ENCODE measurements at places on chromosomes 5 and 9.

- no peak for DNase-seq
Measured at GRCh38 chr9:94174164-94174563, 84.9 kb upstream of the ZNF169 start.

- DNase-seq = no peak
Measured at GRCh38 chr5:154117050-154117449, 73.5 kb upstream of the GALNT10 start.

DNA sequence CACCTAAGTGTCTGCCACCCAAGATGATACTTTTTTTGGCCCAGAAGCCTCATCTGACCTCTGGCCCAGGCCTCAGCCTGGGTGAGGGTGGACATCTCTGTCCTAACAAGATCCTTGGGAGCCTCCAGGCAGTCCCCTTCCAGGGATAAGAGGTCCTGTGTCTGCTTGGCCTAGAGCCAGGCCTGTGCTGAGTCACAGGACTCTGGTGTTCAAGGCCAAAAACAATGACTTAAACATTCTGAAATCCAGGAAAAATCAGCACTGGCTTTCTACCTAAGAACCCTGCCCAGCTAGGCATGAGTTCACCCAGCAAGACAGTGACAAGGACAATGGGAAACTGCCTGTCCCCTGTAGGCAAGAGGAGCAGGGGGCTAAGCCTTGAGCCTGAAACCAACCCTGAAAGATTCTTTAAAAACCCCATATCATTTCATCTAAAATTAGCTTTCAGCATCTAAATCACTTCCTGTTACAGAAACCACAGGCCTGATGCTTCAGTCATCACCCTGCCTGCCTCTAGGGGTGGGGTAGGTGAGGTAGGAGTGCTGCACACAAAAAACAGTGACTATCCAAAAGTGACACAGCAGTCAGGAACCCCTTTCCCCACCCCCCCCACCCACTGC lies 29.9 kb downstream of the CSF2 start:
- no peak for DNase-seq

DNA sequence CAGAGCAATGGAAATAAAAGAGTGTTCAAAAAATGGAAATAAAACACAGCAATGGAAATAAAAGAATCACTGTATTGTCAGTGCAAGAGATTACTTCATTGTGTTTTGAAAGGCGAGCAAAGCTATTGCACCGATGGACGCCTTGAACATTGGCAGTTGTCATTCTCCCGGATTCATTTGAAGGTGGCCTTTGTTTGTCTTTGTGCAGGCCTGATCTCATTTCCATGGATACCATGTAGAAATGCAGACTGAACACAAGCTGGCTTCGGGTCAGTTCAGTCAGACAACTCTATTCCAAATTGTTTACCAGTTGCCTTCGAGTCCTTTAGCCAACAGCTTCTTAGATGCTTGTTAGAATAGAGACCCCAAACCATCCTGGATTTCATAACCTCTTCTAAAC lies 8.3 kb downstream of the ITGA2 start:
- DNase-seq = no peak

DNA sequence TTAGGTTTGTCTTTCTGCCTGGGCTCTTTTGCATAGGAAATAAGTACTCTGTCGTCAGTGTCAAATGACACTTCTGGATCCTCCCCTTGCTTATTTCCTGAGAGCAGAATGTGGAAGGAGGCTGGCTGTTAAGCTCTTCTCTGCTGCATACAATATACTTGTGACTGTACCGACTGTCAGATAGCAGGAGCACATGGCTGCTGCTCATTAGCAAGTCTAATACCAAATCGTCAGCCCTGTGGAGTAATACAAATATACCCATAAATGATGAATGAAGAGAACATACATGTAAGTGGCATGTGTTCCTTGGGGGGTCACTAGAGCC lies at the start of gene GPR151:
GPR151 (minus strand) TSS at position 40 of the 325 bp plus-strand sequence. CDS start 77 bp downstream, outside the sequence.
- DNase-seq = no peak

GRCh38 chr5:110048491-110048890 lies 358.8 kb downstream of the MAN2A1 start:
- DNase-seq = no peak

DNA sequence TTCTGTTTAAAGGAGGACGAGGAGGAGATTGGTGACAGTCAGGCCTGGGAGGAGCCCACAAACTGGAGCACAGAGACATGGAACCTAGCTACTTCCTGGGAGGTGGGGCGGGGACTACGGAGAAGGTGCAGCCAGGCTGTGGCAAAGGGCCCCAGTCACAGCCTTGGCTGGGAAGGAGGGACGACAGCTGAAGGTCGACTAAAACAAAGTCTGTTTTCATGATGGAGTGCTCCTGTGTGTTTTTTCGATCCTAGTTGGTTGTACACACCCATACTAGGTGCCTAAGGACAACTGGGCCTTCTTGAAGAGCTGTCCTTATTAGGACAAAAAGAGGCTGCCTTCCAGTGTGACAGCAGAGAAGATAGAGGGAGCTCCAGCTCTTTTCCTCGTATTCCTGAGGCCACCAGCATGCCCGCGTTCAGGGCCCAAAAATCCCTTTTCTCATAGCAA lies 2.9 kb downstream of the CCDC107 start:
- no peak for DNase-seq

- DNase-seq = no peak
Measured at GRCh38 chr9:124273427-124274160, 15.8 kb downstream of the NEK6 start.

DNA sequence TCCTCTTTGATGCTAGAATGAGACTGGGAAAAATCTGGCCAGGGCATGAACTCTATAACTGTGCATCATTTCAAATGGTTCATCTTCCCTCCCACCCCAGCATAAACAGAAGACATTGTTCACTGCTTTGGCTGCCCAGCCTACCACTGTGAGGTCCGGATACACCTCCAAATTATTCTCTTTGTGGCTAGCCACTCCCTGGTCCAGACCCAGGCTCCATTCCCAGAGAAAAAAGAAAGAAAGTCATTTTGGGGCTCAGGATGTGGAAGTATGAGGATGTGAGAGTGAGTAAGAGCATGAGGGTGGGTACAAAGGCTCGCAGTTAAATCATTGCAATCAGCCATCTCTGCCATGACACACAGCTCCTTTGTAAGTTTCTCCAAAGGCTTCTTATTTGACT lies 559.2 kb downstream of the PSAT1 start:
- DNase-seq = no peak

GRCh38 chr5:3564116-3564515 lies 31.5 kb upstream of the IRX1 start:
- no peak for DNase-seq
